ENCODE measurements at places on chromosomes 4 and X. TPM values are rescaled to one million over a fixed set of nuclear protein-coding genes. Genes with fewer than 3 reads are reported as not detected.

The UGT2B17 gene
- 0.43 TPM for total RNA-seq

The FAM47A gene
- not detected for total RNA-seq

The KCND1 gene
- total RNA-seq: 0.12 TPM

The MAGEA8 gene
- total RNA-seq: not detected

The LDB2 gene
- total RNA-seq: 5.7 TPM

The SMAD1 gene
- 16.1 TPM for total RNA-seq

The CCKAR gene
- not detected for total RNA-seq

The IL1RAPL2 gene
- total RNA-seq: not detected

The SCML2 gene
- total RNA-seq: 0.63 TPM

The CFI gene
- total RNA-seq: 33.6 TPM

The CENPVL1 gene
- total RNA-seq: not detected

The SLC10A4 gene
- total RNA-seq: not detected

The MAGEA1 gene
- not detected for total RNA-seq

The NONO gene
- total RNA-seq: 137 TPM

The CYTL1 gene
- total RNA-seq: 0.70 TPM

Data from pancreas (tissue), 10 donors.